Stimulated activated CD8-positive, alpha-beta memory T cell treated with anti-CD3 and anti-CD28 coated beads, Interleukin-4, amount 100 ng/mL, for 24 hours (primary cell): ENCODE measurements at places on chromosomes 16 and 17.

DNA sequence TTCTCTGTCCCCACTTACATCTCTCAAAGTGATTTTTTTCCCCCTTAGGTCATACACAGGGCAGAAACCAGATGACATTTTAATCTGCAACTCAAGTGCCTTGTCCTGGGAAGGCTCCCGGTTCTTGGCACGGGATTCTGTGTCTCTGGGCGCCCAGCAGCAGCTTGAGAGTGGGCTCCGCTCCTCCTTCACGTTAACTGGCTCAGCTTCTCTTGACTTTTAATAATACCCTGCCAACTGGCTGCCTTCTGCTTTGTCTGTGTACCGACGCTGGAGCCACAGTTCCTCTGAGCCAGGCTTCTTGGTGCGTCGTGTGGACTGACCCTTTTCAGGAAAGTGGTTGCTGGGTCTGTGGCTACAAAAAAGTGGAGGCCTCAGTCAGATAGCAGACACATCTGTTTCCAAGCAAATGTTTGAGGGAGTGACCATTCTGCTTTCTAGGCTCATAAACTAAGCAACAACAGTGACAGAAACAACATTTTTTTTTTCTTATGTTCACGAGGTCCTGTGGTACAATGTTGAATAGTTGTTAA is 64.9 kb downstream of the IRF8 start:
- no peak for DNase-seq

DNA sequence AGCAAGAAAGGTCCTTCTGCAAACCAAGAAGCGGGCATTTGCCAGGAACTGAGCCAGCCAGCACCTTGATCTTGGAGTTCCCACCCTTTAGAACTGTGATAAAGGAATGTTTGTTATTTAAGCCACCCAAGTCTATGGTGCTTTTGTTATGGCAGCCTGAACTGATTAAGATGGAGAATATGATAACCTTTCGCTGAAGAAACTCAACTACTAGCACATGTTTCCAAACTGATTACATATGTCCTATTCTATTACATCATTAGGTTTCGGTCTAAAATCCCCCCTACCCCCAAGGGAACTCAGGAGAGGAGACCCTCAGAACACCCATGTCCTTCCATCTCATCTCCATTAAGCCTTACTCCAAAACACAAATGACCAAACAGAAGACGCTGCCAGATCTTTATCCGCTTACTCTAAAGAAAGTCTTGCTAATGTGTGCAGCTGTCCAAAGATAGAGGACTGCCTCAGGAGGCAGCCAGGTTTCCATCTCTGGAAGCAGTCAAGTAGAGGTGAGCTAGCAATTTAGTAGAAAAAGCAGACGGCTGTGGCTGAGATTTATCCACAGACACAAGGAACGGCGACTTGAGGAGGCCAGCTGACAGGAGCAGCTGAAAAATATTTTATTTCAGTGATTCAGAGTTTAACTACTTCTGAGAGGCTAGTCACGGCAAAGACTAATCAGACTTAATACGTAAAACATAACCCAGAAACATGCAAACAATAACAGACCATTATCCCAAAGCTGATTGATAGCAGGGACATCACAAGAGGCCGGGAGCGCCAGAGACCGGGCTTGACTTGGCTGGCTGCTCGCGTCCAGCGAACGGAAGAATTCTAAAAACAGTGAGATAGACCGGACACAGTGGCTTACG is 611.4 kb upstream of the CDH5 start:
- DNase-seq, result no peak

GRCh38 chr17:12995896-12996295 is 21.9 kb downstream of the ELAC2 start:
- DNase-seq, result no peak

GRCh38 chr17:58184986-58185761 is 7.4 kb upstream of the EPX start:
- no peak for DNase-seq

DNA sequence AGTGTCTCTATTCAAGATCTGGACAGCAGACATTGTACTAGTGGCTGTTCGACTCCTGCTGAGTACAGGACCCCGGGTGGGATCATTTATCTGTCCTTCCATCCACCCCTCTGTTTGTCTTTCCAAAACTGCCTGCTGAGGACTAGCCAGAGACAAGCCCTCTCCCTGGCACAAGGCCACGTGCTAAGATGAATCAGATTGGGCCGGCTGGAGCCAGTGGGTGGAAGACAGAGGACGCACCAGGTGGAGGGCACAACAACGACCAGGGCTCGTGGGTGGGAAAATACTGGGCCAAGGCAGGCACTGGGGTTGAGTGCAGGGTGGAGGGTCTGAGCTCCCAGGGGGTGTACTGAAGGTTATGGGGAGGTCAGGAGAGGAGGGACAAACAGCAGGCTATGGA is 1.4 kb upstream of the CA7 start:
- no peak for DNase-seq

- DNase-seq, result no peak
These were observed 72.3 kb upstream of the LHX1 start for GRCh38 chr17:36864827-36865430.
